WTC11 (cell line): ENCODE measurements at places on chromosomes 1 and 21. TPM values are rescaled to one million over a fixed set of nuclear protein-coding genes. Genes with fewer than 3 reads are reported as not detected.

DNA sequence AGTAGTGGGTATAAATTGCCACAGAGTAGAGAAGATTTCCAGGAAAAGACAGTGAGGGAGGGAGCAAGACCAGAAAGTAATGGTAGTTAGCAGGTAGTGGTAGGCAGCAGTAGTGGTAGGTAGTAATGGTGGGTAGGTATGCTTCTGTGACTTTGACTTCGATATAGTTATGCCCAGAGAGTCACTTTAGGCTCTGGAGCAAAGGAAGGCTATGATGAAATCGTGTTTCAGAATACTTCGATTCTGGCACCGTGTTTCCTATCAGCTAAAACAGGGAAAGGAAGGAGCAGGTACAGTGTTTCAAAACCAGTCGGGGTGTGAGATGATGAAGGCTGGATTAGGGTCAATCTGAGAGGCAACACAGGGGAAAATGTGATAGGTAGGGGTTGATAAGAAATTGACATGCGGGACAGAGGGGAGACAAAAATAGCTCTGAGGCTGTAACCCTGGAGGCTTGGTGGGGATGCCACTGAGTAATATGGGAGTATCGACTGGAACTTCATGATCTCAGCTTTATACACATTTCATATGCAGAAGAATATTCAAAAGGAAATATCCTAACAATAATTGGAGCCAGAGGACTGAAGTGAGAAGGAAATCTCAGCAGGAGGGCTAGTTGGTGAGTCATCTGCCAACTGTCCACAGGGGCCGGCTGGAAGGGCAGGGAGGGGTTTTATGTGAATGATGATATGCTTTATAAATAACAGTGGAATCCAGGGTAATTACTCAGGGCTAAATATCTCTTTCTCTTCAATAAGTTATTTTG lies 25.2 kb upstream of the TRIM45 start:
- DNase-seq = no peak

- peak; percentile 48 for DNase-seq
Observed at GRCh38 chr1:28591708-28592320, at the start of gene RAB42. TSS of gene RAB42 (plus strand) at chr1:28592265. CDS start at chr1:28592512, 247 bp downstream.

- no peak for DNase-seq
Observed at GRCh38 chr1:22760455-22760854, 49.8 kb downstream of the EPHB2 start.

The BSND gene
- total RNA-seq = 0.30 to 0.42 TPM (median 0.37 TPM) in 3 replicates

- no peak for DNase-seq
Observed at GRCh38 chr1:160177667-160178066, 12.7 kb upstream of the CASQ1 start.

DNA sequence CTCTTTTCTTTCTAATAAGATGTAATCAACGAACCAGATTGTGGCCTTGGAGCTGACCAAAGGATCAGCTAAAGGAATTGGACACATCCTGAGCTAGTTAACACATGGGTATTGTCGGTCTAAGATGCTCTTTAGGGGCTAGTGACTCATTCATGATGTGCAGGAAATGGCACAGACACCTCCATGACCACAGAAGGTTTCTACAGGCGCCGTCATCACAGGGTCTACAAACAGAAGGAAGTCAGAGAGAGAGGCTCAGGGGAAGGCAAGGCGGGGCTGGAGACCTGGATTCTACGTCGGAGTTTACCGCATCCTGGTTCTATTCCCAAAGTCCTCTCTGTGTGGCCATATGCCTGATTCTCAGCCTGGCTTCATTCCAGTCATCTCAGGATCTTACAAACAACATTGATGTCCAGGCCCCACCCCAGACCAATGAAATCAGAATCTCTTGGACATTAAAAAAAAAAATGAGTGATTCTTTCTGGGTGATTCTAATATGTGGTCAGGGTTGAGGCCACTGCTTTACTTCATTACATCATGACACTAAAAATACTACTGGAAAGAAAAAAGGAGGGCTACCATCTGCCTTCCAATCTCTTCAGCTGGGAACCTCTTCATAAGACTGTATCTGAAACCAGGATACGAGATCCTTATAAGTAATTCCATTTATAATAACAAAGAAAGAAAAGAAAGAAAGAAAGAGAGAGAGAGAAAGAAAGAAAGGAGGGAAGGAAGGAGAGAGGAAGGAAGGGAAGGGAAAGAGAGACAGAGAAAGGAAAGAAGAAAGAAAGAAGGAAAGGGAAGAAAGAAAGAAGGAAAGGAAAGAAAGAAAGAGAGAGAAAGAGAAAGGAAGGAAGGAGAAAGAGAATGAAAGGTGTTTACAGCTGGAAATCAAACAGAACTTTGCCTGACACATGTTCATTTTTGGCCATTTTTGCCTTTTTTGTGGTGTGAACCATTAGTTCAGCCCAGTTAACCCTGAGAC lies 11.6 kb upstream of the KCNJ15 start:
- DNase-seq = no peak
